ENCODE measurements at places on chromosomes 6 and 20.

DNA sequence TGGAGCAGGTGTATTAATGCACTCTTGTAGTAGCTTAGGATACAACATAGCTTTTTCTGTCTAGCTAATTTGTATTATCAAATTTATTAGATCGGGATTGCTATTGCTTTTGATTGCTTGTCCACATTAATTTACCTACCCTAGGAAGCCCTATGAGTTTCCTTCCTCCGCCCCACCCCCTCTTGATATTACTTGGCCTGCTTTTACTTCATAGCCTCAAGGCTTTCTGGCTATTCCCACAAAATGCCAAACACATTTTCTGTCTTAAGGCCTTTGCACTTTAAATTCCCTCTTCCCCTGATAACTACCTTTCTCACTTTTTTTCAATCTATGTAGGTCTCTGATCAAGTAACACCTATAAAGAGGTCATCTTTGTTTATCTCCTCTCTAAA, 99.1 kb upstream of the PRSS16 start:
- DNase-seq = no peak

GRCh38 chr20:697826-698225, 22.2 kb upstream of the SCRT2 start:
- DNase-seq = no peak

DNA sequence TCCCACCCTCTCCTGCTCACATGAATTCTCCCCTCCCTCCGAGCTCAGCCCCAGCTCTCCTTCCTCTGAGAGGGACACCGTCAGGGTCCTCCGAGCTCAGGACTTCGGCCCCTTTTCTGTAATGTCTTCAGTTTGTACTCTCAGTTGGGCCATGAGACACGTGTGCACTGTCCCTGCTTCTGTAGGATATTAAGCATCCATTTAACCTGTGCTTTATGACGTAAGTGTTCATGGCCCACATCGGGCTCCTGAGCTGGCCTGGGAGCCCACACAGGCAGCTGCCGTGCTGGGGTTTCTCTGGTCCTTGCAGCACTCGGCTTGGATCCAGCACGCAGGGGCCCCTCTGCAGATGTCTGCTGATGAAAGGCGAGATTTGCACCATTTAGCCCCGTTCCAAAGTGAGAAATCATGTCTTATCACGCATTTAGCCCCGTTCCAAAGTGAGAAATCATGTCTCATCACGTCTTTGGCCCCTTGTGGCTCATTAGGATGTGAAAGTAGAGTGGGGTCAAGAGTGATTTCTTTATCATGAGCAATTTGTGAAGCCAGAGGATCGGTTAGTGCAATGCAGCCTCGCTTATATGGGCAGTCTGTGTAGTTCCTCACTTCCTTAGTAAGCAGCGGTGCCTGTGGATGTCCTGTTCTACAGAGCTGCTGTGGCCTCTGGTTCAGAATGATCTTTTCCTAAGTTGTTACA, 25.3 kb downstream of the DUSP22 start:
- no peak for DNase-seq

- peak; percentile 88 for DNase-seq
Observed at GRCh38 chr6:149864578-149865535, 698 bp upstream of the LRP11 start.

GRCh38 chr20:15705975-15706374, 867.3 kb downstream of the KIF16B start:
- no peak for DNase-seq

DNA sequence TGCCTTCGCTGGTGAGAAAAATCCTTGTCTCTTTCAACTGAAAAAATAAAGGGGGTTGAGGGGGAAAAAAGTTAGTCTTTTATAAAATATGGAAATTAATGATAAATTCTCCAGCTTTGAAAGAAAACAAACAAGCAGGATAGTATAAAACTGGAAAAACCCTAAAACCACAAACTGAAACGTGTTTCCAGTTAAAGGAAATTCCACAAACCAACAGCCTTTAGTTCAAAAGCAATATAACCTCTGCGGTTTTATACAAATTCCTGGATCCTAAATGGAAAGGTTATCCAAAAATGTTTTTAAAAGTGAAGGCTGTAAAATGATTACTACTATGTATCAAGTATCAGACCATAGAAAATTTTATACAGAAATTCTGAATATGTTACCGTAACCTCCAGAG, 55.6 kb downstream of the BMP5 start:
- DNase-seq = no peak

GRCh38 chr20:10731190-10731965, 57.6 kb upstream of the JAG1 start:
- DNase-seq = peak; percentile 72

GRCh38 chr6:593907-594212, 63.0 kb downstream of the HUS1B start:
- DNase-seq = no peak

GRCh38 chr20:54980103-54980960, 504.9 kb downstream of the DOK5 start:
- DNase-seq = peak; percentile 35

DNA sequence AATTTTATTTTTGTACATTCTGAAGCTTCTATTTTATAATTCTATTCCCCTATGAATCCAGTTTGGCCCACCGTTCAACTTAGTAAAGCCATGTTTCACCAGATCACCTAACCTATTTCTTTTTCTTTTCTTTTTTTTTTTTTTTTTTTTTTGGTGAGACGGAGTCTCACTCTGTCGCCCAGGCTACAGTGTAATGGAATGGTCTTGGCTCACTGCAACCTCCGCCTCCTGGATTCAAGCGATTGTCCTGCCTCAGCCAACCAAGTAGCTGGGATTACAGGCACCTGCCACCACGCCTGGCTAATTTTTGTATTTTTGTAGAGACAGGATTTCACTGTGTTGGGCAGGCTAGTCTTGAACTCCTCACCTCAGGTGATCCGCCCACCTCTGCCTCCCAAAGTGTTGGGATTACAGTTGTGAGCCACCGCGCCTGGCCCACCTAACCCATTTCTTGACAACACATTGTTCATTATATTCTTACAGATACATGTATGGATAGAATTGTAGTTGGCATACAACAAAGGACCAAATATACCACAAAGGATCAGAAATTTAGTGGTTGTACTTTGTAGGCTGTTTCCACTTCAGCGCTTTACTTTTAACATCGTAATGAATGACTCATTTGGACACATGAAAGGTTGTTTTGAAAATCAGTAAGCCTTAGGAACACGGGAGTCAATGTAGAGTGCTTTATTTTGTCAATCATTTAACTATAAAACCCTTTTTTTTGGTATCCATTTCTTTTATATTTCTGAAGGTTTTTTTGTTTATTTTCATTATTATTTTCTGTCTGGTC, 63.2 kb downstream of the GJA1 start:
- DNase-seq = no peak
